ENCODE measurements at places on chromosomes 5 and 9.

DNA sequence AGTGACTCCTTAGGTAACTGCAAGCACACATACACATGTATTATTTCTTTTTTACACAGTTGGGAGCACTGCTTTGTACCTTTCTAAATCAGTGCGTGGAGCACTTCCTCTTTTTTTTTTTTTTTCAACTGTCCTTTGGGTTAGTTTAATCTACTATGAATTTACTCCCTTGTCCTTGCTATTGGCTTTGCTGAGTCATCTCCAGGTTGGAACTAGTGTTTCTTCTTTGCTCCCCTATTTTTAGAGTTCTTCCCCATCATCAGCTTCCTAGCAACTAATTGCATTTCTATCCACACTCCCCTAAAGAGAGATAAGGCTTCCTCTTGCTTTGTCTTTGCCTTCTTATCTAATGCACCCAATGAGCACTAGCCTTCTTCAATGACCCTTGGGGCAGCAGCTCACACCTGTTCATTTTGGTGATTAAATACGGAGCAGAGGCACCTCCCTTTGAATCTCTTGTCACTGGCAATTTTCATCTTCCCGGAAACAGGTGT lies 24.3 kb downstream of the S100Z start:
- DNase-seq: no peak

DNA sequence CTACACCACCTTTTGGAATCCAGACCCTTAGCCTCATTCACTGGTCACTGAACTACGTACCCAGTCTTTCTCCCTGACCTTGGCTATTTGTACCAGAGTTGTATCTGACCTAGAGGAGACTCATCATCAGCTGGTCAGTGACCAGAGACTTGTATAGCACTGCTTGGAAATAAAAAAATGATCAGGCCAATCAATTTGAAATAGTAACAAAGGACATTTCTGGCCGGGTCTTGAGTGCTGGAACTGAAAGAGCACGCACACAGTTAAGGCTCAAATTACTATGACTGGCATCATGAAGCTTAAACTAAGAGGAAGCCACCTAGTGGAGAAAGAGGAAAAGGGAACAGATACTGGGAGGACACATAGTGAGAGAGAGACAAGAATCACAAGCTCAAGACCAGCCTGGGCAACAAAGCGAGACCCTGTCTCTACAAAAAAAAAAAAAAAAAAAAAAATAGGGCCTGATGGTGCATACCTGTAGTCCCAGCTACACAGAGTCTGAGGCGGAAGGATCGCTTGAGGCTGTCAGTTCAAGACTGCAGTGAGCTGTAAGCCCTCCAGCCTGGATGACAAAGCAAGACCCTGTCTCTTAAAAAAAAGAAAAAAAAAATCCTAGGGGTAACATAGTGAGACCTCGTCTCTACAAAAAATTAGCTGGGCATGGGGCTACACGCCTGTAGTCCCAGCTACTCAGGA lies 12.8 kb upstream of the SRP19 start:
- peak; percentile 66 for DNase-seq

DNA sequence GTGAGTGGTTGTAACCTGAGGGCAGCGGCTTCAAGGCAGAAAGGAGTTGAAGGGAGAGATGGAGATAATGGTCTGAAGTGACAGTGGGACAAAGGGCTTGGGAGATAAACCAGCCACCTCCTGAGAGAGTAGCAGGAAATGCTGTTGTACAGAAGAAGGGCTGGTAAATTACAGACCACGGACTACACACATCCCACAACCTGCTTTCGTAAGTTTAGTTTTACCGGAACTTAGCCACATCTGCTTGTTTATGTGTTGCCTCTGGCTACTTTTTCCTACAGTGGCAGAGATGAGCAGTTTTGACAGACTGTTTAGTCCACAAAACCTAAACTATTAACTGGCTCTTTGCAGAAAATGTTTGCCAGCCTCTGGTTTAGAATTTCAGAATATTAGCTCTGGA lies 269.5 kb downstream of the ARHGEF28 start:
- no peak for DNase-seq

DNA sequence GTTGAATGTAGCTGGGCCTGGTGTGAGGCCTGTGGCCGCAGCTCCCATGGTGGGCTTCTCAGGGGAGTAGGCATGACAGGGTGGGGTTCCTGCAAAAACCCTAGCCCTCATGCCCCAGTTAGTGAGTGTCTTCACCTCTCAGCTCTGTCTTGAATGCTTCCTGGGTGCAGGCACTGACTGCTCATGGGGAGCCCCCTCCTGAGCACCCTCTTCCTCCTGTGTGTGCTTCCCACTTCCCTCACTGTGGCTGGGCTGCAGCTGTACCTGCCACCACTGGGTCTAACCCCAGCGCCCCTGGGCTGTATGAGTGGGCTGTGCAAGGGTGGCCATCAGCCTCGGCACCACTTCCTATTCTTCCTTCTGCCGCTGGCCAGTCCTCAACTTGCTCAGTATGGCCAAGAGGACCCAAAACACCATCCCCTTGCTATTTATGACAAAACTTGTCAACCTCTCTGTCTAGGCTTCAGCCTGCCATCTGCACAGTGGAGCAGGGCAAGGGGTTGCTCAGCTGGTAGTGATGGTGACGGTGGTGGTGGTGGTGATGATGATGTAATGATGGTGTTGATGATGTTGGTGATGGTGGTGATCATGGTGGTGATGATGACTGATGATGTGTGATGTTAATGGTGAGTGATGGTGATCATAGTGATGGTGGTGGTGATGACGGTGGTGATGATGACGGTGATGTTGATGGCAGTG lies 67.5 kb downstream of the RXRA start:
- no peak for DNase-seq

GRCh38 chr9:78848061-78848460 lies 551.1 kb downstream of the PSAT1 start:
- no peak for DNase-seq

GRCh38 chr9:121690316-121690715 lies 38.9 kb downstream of the DAB2IP start:
- no peak for DNase-seq

GRCh38 chr9:17802249-17802857 lies 223.5 kb downstream of the SH3GL2 start:
- DNase-seq: no peak

DNA sequence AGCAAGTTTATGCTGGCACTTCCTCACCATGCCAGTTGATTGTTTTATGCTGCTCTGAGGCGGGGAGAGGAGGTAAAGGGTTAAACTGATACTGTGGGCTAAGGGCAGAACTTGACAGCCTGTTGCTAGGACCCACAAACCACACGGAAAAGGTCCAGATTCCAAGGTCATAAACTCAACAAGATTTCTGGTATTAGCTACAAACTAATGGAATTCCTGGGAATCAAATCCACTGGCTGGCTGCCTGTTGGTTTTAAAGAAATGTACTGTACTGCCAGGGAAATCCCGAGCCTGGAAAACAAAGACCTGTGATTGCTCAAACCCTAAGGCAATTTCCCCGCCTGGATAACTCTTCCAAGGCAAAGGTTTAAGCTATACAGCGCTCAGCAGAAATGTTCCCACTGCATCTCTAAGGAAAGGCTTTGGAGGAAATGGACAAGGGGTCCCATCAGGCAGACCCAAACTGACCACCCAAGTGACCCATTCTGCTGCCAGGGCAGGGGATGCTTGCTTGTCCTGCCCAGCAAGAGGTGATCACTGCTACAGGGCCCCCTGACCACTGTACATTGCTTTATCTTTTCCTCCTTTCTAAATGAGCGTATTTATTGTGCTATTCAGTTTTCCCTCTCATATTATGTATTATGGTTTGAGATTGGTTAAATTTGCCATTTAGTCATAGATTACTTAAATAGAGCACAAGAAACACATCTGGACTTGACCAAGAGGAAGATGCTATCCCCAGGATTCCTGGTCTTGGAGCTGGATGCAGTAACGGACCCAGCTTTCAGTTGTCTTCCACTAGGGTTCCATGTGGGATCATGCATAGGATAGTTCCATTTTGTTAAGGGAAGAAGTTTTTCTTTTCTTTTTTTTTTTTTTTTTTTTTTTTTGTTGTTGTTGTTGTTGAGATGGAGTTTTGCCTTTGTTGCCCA lies 124.3 kb downstream of the SUSD1 start:
- no peak for DNase-seq

DNA sequence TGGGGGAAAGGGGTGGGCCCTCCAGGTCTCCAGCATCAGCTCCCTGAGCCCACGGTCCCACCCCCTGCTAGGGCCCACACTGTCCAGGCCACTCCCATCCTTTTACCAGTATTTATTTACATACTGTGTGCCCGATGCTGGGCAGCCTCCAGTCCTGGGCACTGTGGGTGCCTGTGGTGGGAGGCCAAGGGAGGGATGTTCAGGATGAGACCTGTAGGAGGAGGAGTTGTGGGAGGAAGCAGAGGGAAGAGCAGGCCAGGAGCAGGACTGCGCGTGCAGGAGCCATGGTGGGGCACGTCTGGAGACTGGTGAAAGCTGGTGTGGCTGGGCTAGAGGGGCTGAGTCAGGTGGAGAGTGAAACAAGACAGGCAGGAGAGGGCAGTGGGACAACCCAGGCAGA lies 267.4 kb downstream of the HSPA4 start:
- no peak for DNase-seq

DNA sequence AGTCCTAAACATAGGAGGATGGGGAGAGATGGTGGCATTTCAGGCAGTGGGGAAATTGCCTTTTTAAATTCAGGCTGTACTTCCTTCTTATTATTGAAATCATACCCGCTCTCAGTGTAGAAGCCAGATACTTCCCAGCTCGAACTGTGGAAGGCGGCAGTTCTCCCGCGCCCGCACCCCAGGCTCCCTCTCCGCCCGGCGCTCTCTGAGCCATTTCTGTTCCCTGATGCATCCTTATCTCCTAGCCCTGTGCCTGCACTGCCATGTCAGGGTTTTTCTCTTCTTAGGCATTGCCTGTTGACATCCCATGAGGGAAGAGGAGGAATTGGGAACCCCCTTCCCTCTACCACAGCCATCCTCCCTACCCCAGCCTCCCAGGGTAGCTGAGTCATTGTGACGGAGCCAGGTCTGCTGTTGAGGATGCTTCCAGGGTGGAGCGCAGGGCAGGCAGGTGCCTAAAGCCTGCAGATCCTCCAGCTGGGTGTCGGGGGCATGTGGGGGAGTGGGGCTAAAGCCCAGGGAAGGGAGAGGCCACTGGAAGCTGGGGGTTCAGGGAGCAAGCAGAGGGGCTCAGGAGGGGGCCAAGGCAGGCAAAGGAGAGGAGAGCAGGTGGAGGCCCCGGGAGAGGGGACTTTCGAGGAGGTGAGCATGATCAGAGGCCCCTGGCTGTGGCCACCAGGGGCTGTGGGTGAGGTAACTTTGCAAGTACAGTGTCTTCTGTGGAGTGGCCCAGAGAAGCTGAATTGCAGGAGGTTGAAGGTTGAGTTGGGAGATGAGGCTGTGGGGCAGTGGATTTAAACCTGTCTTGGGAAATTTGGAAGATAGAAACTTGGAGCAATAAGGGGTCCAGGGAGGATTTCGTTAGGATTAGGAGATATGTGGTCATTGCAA lies 16.2 kb downstream of the LAMC3 start:
- no peak for DNase-seq

DNA sequence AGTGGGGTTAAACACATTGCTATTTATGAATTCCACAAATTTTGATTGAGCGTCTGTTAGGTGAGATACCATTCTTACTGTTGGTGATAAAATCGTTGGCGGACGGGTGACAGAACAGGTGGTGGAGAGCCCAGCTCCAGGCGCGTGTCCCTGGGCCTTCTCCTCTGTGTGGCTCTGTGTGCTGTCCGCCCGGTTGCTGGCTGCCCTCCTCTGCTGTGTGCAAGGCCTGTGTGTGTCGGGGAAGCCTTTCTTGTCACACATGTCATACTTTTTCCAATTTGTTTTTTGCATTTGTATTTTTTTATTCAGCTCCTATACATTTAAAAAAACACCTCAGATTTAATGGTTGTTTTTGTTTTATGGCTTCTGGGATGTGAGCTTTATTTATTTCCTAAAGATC lies 33.9 kb downstream of the TENT4A start:
- no peak for DNase-seq

DNA sequence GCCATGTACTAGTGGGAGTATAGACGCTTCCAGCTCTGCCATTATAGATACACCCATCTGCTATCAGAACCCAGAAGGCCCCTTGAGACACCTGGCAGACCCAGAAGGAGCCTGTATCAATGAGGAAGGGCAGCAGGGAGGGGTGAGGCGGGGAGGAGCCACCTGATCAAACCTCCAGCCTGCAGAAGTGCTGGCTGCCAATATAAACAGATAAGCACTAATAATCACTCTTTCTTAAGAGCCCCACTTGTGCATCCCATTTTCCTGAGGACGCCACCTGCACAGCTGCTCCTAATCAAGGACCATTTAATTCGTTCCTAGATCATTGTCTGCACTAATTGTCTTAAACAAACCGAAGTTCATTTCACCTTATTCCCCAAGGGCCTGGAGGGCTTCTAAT lies 75.0 kb upstream of the NEK6 start:
- DNase-seq: no peak

- no peak for DNase-seq
Measured at GRCh38 chr5:123181394-123181801, 92.4 kb downstream of the PRDM6 start.

- DNase-seq: no peak
Measured at GRCh38 chr9:111516061-111516465, 8.9 kb upstream of the ZNF483 start.

- DNase-seq: no peak
Measured at GRCh38 chr5:53045263-53045662, 56.1 kb downstream of the ITGA2 start.

DNA sequence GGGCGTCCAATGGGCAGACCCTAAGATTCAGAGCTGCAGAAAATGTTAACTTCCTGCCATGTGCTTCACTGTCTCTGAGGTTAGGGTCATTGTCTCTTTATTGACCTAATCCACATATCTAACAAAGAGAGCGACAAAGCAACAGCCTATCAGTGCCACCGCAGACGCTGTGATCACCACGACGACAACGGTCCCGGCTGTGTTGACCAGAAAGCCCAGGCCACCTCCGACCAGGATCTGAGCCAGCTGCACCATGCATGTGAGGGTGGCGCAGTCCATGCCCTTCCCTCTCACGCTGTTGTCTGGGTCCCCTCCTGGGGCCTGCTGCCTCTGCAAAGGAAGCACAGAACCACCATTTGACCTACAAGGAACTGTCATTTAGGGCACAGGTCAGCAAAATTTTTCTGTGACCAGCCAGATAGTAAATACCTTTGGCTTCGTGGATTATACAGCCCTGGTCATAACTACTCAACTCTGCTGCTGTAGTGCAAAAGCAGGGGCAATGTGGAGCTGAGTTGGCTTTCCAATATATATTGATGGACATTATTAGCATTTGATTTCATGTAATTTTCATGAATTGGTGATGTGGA lies 8.5 kb downstream of the RXFP3 start:
- DNase-seq: no peak

- no peak for DNase-seq
Measured at GRCh38 chr5:36651761-36652685, 45.6 kb downstream of the SLC1A3 start.
